ENCODE measurements at places on chromosomes 1 and 21. TPM values are rescaled to one million over a fixed set of nuclear protein-coding genes. Genes with fewer than 3 reads are reported as not detected.
A peak's percentile ranks its signal among the peaks of the same experiment; 100 is the strongest.

NBPF6 gene
- not detected for total RNA-seq

IL19 gene
- total RNA-seq, result not detected

RIMKLA gene
- total RNA-seq, result 4.1 TPM

SAMSN1 gene
- 28.3 TPM for total RNA-seq

PADI1 gene
- total RNA-seq, result not detected

TGFBR3 gene
- total RNA-seq, result 0.98 TPM

CRTC2 gene
- total RNA-seq, result 47.3 TPM

PRCC gene
- 88.8 TPM for total RNA-seq

DNA sequence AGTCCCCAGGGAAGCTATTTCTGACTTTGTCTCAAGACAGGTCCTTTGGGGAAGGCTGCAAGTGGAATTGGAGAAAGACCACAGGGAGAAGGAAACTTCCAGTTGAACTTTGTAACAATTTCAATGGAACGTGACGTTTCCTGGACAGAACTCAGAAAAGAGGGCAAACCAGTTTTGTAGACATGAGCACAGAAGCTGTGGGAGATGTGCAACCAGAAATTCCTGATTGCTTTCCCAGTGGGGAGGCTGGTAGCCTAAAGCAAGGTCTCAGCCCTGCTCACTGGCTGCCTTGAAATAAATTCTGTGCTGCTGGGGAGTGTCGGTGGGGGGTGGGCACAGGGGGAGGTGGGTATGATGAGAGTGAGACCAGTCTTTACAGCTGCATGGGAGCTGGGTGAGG, 1206.7 kb upstream of the ADGRL2 start:
- DNase-seq, result no peak

GRCh38 chr1:1006305-1007159, 6.6 kb upstream of the HES4 start:
- no peak for DNase-seq

DNA sequence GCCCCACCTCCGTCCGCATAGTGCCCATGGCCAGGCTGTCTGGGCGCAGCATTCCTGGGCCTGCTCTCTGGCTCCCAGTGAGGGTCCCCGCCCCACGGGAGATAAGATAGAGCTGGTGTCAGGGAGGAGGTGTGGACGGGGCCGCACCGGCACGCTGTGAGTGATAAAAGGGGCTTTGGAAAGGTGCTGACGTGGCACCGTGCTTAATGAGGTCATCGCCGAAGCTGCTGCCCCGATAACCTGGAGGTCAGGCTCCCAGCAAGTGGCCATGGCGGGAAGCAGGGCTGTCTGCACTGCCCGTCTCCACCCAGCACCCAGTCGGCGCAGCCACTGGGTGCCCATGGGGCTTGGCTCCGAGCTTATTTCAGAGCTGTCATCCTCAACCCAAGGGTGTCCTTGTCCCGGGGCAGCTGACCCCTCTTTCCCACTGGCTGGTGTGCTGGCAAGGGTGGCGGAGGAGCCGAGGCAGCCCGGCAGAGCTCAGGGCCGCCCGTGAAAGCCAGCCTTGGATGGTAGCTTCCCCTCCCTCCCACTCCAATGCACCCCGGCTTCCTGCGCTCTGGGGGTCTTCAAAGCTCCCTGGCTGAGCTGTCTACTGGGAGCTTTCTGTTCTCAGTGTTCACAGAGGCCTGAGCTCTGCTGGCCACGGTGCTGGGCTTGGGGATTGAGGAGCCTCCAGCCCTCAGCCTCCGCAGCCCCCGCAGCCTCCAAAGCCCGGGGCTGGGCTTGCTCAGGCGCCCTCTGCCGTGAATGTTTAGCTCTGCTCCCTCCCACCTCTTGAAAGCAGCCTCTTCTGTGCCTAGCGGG, 105.1 kb upstream of the ARHGEF16 start:
- DNase-seq, result no peak

GRCh38 chr1:241542199-241542907, 10.2 kb downstream of the KMO start:
- no peak for DNase-seq

DNA sequence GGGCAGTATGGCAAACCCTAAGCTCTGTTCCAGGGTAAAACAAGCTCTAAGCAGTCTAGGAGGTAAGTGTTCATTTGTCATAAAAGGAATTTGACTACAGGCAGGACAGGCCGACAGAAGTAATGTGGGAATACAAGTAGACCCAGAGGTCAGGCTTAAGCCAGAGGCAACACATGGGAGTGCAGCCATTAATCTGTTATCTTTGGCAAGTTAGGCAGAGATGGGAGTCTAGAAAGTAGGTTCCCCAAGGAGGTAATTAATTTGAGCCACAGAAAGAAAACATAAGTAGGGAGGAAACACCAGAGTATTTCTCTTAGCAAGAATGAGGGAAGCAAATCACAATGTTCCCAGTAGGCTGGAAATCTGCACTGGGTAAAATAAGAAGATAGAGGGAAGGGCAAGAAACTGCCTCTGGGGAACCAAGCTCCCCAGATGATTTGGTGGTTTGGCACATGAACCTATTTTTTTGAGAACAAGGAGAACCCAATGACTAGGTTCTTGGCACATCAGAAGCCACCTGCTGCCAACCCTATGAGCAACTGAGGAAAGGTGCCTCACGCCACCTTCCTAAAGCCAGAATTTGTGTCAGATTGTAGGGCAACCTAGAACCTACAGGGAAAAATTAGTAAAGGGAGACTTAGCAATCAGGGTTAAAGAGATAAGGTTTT, 636.4 kb upstream of the PLXNA2 start:
- DNase-seq, result no peak

DNA sequence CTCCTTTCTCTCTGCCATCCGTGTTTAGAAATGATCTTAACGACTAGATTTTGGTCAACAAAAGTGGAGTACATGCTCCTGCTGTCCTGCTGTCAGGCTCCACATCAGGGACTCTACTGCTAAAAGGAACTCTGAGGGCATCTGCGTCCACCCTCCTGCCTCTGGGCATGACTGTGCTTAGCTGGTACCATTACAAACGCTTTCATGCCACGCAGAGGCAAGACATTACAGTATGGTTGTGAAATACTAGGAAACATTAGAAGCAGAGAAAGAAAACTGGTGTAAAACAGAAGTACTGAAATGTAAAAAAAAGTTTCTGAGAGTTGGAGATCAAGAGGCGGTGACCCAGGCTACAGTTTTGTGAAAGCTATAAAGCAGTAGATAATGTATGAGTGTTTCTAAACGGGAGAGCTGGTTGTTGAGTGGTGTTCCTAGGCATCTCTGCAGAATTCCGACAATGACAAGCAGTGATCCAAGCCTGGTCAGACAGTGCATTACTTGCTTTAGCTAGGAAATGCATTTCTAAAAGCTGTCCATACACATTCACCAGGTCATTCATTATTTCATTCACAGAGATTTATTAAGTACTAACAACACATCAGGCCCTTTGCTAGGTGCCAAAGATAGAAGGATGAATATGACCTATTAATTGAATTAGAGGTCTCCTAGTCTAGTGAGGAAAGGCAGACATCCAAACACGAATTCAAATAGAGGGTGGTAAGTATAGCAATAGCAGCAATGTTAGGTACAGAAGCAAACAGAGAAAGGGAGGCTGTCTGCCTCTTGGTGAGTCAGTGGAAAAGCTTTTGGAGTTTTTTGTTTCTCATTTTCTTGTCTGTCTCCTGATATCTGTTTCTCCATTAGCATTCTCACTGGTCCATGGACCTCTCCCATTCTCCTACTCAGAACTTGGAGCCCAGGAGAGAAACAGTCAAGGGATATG, 401.9 kb downstream of the LMO4 start:
- DNase-seq, result no peak

- no peak for DNase-seq
Measured at GRCh38 chr1:109905491-109905890, 5.2 kb upstream of the CSF1 start.

DNA sequence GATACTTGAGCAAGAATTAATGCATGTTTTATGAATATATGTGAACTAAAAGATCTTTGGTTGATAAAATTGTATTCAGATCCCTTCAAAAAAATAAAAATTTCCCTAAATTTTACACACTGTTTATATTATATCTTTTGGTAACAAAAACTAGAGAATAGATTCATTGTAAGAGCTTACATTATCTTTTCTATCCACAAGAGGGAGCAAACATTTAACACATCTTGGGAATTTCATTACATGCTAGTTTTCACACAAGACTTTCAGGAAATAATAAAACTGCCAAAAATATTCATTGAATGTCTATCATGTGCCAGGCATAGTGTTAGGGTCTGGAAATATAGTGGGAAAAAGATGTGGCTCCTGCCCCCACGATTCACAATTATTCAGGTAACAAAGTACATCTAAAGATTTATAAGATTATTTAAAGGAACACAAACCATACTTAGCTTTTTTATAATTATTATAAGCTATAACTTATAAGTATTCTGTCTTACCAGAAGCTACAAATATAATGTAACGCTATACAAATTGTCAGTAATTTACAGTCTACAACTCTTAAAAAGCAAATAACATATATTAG, 30.6 kb downstream of the FAF1 start:
- DNase-seq, result no peak

DNA sequence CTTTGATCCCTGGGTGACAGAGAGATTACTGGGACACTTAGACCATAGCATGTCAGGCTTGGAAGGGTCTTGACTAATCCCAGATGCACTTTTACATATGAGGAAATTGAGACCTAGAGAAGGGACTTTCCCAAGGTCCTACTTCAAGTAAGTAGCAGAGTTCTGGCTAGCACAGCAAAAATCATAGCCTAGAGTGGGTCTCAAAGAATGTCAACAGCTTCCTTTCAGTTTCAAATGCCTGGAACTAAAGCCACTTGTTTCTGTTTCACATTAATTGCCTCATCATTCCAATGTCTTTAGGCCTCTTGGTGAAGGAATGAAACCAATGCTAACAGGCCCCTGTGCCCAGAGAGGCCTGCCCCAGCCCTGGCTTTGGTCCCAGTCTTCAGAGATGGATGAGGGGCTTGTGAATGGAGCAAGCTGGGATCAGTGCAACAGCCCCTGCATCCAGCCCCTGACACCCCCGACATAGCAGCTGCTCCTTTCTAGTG, 26.6 kb downstream of the ATF3 start:
- DNase-seq, result no peak

DNA sequence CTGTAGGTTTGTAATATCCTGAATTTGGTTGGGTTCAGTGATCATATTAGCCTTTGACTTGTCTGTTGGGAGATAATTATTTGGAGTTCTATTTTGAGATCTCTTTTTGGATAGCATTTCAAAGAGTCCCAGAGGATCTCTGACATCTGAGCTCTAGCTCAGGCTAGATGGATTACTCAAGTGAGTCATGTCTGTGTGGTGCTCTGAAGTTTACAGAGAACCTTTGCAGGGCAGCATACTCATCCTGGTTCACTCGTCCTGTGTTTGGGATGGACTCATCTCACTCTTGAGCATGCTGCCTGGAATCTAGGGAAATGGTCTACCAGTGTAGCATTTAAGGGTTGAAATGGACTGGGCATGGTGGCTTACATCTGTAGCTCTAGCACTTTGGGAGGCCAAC, 29.4 kb upstream of the BMP8A start:
- no peak for DNase-seq

DNA sequence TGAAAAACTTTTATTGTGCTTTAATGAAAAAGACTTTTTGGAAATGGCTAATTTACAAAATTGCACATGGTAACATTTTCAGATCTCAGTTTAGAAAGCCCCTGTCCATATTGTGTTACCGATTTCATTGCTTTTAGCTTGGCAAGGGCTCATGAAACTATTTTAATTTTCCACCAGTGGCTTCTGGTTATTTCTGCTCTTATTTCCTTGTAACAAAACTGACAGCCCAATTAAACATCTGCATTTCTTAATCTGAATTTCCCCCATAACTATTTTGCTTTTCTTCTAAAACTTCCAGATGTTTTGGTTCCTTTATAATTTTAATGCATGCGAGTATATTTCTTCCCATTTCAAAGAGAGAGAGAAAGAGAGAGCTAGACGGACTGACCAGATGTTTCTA, 264.8 kb downstream of the PTPRC start:
- no peak for DNase-seq

GRCh38 chr1:157201767-157202166, 63.6 kb upstream of the ETV3 start:
- no peak for DNase-seq

GRCh38 chr1:236576004-236576403, 28.3 kb downstream of the HEATR1 start:
- no peak for DNase-seq

DNA sequence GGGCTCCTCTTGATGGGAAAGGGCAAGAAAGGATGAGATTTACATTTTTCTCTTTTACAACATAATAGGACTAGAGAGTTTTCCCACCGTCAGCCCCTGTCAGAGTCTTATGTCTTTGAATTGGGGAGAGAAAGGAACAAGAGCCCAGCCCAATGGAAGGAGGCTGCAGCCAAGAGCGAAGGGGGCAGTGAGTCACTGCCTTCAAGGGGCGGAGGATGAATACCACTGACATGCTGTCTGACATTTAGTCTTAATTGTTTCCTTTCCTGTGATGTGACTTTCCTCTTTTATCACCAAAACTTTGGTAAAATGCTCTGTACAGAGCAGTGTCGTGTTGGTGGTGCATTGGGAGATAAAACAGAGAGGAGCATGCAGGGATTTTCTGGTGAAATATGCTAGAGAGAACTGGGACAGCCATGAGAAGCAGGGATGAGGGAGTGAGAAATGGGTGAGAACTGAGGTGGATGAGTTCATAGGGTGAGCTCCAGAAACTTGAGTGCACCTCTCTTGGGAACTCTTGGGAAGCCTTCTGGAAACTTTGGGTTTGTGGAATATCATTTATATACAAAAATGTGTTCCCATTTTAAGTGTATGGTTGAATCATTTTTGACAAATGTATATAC, 179.9 kb upstream of the FGGY start:
- DNase-seq, result no peak

- DNase-seq, result no peak
Measured at GRCh38 chr1:233885196-233885920, 19.1 kb upstream of the SLC35F3 start.

DNA sequence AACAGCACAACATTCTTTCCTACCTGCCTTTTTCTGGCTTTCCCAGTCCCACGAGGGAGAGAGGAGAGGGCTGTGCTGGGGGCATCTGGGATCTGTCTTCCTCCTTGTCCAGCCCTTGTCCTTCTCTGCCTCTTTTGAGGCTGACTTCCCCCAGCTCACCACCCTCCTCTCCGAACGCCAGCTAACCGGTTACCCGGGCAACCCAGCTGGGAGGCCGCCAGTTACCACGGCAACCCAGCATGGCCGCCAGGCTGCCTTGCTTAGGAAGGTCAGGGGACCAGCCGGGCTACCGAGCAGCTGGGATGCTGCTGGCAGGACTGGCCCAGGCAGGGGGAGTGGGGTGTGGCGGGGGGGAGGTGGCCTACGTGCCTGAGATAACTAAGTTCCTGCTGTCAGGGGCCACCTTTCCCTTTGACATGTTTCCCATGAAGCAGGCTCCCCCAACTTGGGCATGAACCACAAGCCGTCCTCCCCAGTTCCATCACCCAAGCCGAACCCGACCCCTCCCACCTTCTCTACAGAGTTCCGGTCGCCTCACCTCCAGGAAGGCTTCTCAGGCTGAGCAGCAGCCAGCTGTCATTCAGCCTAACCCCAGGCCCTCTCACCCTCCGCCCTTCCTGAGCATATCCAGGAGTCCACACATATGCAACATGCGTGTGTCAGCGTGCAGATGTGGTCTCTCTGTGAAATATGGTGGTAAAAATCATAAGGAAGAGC, 8.7 kb downstream of the PLEKHA6 start:
- peak; percentile 95 for DNase-seq

GRCh38 chr1:243258731-243259130, 2.9 kb downstream of the SDCCAG8 start:
- no peak for DNase-seq
